Activated naive CD4-positive, alpha-beta T cell treated with anti-CD3 and anti-CD28 coated beads for 36 hours (primary cell): ENCODE measurements at places on chromosomes 11 and 22. TPM values are rescaled to one million over a fixed set of nuclear protein-coding genes. Genes with fewer than 3 reads are reported as not detected.

- DNase-seq: peak; percentile 86
These were observed 75.3 kb downstream of the FBLN1 start for GRCh38 chr22:45577746-45578523.

The MCAT gene
- 10.0 TPM for total RNA-seq

The TESMIN gene
- 6.2 TPM for total RNA-seq

The CATSPERZ gene
- not detected for total RNA-seq

The PKNOX2 gene
- not detected for total RNA-seq
